ENCODE measurements at places on chromosomes 6 and 20.

- DNase-seq: peak; percentile 31
These were observed 4.1 kb upstream of the ZNF512B start for GRCh38 chr20:63973636-63974401.

DNA sequence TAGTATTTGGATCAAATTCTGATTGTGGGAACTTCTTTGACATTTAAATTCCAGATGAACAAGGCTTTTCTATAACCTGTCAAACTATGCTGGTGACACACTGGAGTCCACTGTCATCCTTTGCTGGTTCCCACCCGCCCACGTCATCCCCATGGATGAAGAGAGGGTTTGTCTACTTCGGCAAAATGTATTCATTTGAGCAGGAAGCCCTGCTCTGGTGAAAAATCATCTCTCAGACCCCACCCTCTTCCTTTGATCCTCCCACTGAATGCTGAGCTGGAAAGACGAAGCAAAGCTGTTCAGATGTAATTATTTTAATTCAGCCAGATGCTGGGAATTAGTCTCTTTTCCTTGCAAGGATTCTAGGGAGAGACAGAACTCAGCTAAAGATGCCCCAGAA lies 50.5 kb downstream of the CPNE5 start:
- no peak for DNase-seq

DNA sequence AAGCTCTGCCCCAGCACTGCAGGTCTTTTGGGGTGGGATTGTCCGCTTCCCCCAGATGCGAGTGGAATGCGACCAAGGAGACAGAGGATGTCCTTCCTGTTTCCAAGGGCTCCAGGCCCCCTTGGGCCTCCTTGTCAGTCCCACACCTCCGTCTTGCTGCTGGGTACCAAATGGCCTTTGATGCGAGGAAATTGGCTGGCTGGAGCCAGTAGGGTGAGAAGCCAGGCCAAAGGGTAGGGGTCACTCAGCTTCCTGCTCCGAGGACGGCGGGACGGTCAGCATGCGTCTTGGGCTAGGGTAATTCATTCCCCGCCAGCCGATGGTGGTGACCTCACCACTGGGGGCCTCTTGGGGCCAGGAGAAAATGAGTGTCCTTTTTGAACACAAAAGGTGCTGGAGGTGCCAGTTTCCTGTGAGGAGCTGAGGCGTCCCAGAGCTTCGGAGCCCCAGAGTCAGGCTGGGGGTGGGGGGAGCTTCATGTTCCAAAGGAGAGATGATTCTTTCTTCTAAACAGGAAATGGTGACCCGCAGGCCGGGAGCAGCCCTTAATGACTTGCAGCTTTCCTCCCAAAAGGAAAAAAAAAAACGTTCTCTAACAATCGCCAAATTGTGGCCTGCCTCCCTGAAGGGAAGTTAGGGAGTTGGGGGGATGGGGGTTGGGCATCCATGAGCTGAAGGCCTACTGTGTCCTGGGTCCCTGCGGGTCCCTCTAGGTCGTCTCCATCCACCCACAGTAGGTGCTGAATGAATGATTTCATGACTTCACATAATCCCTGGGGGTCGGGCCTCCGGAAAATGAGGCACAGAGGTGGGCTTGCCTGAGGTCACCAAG lies 6.7 kb downstream of the SNAI1 start:
- DNase-seq: no peak

DNA sequence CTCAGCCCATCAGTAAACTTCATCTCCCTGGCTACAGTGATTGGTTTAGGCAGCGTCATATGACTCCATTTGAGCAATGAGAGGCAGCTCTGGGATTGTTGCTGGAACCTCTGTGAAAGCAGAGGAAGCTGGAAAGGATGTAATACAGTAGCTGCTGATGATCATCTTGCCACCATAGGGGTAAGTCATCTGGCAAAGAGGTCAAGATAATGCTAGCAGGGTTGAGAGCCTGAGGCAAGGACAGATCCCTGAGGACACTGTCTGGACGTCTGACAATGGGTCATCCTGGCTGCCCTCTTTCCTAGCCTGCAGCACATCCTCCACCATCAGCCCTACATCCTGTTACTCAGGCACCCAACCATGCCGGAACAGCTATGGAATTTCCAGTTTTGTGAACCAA lies 25.5 kb upstream of the FKBP1A start:
- DNase-seq: no peak

- DNase-seq: no peak
These were observed 672.4 kb upstream of the MARCKS start for GRCh38 chr6:113184736-113185135.

DNA sequence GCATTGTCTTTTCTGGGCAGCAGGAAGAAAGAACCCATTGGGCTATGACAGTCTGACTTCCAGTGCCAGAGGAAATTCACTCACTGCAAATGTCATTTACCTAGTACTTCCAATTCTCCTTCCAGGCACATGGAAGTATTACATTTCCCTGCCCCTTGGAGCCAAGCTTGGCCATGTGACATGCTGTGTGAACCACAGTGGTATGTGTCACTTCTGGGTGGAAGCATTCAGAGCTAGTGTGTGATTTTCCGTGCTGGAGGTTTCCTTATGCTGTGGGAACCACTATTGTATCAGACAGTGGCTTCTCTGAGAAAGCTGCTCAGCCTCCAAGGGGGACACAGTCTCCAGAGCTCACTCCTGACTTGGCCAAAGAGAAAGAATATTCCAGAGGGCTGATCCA lies 387.6 kb downstream of the CDC5L start:
- no peak for DNase-seq

- no peak for DNase-seq
These were observed 36.8 kb downstream of the HEBP2 start for GRCh38 chr6:138440758-138441357.

DNA sequence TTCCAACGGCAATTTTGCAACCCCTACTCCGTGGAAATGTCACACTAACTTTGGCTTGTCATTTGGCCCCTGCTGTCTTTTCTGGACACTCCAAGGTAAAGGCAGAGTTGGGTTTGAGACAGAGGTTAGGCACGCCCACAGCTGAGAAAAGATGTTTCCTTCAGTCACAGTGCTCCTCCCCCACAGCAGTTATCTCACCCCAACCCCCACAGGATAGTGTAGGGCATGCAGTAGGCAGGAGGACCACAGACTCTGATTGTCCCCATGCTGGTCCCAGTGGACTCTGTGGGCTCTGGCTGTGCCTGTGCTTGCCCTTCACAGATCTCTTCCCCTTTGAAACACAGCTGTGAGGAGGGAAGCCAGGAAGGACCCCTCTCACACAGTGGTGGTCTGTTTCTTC lies 124.0 kb upstream of the CARMIL1 start:
- DNase-seq: no peak

DNA sequence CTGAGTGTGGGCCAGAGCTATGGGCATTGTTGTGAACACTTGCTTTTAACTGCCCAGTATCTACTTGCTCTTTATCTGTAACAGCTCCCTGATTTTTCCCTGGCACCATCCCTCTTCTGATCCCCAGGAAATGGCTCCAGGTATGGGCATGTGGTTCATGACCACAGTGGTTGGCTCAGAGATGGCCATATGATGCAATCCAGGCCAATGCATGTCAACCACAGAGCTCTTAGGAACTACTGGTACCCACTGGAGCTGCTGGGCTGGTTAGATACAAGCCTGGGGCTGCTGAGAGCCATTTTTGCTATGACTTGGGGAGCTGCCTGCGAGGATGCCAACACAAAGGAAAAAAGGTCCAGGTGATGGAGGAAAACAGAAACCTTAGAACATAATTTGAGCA lies 55.6 kb downstream of the KCNB1 start:
- DNase-seq: no peak

DNA sequence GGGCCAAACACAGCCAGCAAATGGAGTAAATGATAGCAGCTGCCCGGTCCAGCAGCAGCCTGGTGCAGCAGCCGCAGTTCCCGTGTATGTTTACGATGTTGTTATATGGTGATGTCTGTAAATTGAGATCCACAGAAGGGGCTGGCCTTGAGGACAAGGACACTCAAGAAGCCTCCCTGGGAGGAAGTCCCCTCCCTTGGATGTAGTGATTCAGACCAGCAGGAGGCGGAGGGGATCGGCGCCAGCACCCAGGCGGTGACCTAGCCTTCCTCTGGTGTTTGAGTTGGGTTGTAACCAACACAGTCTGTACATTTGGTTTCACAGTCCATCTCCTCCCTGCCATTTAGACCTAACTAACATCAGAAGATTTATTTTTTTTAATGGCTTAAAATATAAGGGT lies 187.8 kb downstream of the SYNDIG1 start:
- DNase-seq: no peak

GRCh38 chr6:93749191-93749590 lies 329.8 kb upstream of the EPHA7 start:
- DNase-seq: no peak

- no peak for DNase-seq
These were observed 3.8 kb downstream of the DIDO1 start for GRCh38 chr20:62922451-62922921.

DNA sequence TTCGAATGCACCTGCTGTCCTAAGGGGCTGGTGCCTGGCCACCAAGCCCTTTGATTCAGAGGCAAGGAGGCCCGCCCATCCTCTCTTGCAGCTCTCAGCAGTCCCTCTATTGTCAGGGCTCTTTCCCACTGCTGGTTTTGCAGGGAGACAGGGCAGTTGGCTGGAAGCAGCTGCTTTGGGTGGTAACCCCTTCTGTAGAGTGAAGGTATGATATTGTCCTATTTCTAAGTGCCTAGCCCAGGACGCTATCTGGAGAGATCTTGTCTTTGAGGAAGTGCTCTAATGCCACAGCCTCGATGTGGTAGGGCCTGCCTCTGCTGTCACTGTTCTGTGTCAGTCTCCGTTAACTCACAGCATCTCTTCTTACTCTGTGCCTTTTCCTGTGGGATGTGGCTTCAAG lies 5.6 kb downstream of the PLCG1 start:
- peak; percentile 23 for DNase-seq

DNA sequence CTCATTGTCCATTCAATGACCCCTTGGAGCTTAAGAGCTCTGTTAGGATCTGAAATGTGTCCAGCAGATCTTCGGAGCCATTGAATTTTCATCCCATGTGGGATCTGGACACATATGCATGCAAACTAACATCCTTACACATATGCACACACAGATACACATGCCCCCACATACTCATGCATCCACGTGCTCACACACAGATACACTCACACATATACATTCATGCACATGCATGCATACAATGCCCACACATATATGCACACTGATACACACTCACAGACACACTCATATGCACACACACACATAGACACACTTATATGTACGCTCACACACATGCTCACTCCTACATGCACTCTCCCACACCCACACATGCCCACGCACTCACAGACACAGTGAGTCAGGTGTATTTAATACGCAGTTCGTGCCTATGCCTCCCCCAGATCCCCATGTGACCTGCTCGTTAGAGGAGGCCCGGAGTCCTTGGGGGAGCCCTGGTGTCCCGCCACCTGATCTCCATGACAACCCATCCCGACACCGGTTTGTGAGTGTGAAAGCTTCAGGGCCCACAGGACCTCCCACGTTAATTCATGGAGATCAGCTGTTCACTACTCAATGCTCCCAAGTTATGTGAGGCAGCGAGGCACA lies 121.9 kb upstream of the SULF2 start:
- DNase-seq: no peak

DNA sequence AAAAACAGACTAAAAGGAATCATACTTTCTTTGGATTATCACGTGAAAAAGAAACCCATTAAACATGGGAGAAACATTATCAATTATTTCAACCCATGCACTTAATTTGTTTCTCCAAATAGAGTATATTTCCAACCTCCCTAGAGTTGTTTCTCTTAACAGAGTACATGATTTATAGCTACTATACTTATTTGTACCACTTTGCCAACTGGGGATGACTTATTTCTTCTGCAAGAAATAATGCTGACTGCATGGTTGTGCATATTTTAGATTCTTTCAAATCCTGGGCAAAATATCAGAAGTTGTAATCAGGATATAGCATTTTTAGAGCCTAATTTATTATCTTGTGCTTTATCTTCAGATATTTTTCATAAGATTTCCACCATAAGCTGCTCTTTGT lies 629.1 kb upstream of the EYS start:
- DNase-seq: no peak

DNA sequence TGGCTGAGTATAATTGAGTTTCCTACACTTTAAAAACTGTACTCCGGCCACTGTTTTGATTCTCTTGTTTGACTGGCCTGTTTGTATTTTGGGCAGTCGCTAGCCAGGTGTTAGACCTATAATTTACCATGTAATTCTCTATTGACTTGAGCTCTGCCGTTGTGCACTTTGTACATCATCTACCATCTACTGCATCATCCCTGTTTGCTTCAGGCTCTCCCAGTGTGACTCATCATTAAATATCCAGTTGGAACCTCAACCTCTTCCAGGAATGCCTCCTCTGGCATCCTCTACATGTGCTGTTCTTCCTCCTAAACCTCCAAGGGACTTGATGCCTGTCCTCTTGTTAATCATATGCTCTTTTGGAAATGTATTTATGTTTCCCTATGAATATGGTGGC lies 72.3 kb downstream of the FARS2 start:
- no peak for DNase-seq

DNA sequence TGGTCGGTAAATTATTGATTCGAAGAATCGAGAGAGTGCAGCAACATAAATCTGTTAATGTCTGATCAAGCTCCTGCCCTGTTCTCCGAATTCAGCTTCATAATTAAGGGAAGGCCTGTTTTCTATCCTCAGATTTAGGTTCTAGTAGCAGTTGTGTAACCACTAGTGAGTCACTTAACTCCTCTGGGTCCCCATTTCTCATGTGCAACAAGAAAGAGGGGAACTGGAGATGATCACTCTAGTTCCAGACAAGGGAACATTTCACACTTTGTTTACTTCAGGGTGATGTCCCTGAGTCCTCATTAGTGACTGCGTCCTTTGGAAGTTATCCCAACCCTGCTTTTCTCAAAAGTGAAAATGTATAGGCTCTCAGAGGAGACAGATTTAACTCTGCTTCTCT lies 68.1 kb upstream of the RNF146 start:
- no peak for DNase-seq

GRCh38 chr6:138499303-138500018 lies at the start of gene NHSL1:
Gene NHSL1, minus strand, starts transcription at chr6:138499494. Its CDS starts 204 bp downstream, at chr6:138499290.
- DNase-seq: peak; percentile 33

DNA sequence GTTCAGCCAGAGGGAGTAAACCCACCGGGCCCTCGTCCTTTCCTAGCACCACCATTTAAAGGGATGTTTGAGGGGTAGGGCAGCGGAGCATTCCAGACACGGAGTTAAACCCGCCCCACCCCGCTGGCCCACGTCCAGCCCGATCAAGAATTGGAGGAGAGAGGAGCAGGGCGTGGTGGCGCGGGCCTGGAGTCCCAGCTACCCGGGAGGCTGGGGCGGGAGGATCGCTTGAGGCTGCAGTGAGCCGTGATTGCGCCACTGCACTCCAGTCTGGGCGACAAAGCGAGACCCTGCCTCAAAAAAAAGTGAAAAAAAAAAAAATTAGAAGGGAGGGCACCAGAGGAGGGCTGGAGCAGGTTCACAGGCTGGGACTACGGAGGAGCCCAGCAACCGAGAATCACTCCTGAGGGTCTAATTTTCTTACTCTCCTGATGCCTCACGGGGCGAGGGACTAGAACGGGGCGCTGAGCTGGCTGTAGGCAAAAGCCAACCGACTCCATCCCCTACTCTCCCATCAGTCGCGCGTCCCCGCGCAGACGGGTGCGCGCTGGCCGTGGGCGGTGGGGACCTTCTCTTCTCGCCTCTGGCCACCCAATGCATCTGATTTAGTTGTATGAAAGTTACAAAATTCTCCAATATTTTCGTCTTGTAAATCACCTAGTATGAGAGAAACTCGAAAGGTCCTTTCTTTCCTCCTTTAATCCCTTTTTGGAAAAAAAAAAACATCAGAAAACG lies 6.1 kb upstream of the HSPA1B start:
- no peak for DNase-seq

GRCh38 chr20:24318569-24319352 lies 150.7 kb upstream of the SYNDIG1 start:
- DNase-seq: no peak

GRCh38 chr6:169172456-169172855 lies 81.2 kb downstream of the THBS2 start:
- DNase-seq: no peak
